BJ (cell line): ENCODE measurements at places on chromosomes 3 and 15.

GRCh38 chr15:40739854-40740253 is 15.2 kb downstream of the RMDN3 start:
- no peak for DNase-seq

DNA sequence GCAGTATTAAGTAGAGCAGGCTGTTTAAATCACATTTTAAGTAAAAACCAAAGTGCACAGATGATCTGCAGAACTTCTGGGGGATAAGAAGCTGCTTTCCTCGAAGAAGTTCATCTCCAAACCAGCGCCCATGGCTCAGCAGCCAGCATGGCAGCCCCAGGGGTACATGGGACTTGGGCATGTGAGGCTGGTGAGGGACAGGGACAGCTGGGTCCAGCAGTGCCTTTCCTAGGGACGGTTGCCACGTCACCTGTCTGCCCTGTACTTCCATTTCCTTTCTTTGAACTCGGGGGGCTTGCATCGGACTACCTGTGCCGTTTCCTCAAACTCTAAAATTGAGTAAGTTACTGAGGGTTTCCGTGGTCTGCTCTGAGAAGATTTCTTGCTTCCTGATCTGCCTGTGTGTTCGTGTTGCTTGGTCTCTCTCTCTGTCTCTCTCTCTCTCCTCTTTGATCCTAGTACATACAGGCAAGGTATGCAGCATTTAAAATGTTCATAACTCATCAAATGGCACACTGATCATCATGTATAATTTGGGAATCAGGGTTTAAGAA is 67.6 kb downstream of the IGF1R start:
- no peak for DNase-seq

DNA sequence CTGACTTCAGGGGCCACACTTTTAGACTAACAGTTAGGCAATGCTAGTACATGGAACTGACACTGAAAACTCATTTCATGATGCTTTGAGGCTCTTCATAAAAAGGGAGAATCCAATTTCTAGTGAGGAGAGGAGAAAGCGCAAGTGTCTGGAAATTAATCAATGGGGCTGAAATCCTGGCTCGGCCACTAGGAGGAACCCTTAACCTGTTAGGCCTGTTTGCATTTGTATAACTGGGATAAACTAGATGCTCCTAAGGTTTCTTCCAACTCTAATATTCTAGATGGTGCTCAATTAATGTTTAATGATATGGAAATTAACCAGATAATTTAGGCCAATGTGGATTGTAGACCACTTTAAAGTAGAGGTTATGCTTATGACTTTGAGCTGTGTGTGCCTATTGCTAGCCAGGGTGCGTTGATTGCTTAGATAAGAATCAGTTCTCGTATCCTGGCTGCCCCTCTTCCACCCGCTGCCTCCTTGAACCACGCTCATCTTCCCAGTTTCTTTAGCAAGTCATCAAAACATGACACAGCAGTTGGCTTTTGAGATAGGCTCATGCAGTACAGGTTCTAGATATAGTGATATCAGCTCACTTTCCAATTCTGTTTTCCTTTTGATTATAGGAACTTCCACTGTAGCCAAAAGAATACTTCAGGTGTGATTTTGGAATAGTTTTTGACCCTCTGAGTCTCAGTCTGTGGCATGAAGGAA is 16.8 kb upstream of the CRBN start:
- DNase-seq, result no peak

GRCh38 chr15:84570164-84570735 is 30.6 kb upstream of the ZSCAN2 start:
- DNase-seq, result no peak

- DNase-seq, result no peak
Measured at GRCh38 chr3:107430996-107431245, 53.7 kb downstream of the CCDC54 start.

DNA sequence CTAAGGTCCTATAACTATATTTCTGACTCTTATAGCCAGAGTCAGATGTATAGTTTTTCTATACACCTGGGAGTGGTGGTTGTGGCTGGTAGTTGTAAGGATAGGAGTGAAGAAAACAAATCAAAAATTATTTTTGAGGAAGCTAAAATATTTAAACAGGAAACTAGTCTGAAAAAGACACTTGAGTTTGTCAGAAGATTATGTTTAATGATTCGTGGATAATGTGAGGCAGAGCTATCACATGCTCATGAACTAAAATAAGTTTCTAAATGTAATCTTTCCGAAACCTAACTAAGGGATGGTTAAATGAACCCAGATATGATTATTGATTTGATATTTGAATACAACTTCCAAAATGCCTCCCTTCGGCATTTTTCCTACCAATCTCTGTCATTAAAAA is 30.4 kb downstream of the GABRR3 start:
- no peak for DNase-seq

DNA sequence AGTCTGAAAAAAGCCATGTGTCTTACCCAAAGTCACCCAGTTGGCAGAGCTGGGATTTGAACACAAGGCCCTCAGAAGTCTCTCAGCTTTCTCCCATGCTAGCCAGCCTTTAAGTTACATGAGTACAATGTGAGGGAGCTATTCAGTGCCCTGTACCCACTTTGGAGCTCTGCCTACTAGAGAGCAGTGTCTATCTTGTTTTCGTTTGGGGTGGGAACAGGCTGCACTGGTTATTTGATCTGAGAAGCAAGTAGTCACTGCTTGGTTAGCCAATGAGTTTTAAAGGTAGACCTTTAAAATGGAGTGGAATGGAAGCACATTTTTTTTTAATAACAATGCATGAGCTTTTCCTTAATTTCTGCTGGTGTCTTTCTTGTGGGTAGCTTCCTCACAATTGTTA is 231.1 kb upstream of the BHLHE40 start:
- no peak for DNase-seq

DNA sequence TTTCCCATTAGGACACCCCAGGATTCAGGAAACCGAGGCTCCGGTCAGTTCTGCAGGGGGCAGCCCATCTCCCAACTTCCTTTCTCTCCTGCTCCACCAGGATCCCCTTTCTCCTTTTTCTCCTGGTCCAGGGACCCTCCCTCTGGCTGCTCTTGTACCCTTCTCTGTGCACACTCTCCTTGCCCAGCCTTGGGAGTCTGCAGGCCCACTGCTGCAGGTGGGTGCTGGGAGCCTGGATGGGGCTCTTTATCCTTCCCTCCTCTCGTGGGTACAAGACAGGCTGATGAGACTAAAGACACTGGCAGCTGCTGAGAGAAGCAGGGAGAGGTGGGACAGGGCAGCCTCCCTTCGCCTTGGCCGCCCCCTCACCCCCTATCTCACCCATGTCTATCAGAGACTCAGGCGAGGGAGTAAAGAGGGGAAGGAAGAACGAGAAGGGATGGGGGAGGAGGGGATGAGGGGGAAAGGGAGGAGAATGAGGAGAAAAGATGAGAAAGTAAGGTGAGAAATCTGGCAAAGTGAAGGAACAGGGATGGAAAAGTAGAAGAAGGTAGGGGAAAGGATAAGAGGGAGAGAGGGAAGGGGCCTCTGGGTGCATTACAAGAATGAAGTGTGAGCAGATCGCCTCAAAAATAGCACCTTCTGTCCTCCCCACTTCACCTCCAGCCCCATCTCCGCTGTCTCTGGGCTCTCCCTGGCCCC is 45.2 kb downstream of the ITGA11 start:
- DNase-seq, result no peak

- DNase-seq, result no peak
Measured at GRCh38 chr15:66850078-66850991, 148.3 kb downstream of the SMAD6 start.

DNA sequence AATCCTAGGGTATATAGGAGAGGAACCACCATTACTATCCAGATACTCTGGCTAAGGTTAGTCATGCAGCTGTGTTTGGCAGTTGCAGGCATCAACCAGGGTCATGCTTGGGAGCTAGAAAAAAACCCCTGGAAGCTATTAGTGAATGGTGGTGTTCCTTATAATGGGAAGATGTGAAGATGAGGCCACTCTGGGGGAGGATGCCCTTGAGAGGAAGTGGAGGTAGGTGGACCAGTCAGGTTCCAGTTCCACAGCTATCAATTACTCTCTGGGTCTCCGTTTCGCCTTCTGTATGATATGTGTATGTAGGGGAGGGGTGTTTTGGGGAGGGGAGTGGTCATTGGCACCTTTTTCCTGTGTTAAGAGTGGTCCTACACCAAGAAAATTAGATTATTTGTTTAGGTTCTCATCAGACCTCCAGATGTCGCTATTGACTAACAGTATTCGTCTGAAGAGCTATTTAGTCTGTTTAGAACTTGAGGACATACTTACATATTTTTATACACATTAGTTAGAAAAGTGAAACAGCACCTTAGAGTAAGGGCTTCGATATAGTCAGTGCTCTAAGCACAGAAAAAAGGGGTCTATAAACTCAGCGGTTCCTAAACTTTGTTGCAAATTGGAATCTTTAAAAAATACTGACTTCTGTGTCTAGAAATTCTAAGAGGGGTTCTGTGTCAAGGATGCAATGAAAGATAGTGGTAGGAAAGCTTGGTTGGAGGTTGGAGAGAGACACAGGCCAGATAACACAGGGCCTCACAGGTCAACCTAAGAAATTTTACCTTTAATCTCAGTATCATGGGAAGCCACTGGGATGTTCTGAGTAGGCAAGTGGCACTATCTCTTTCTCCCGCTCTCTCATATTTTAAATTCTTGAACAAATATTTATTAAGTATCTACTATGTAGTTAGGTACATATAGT is 9.1 kb upstream of the HPS3 start:
- peak; percentile 26 for DNase-seq

GRCh38 chr3:62809369-62809768 is 65.8 kb downstream of the CADPS start:
- no peak for DNase-seq

GRCh38 chr3:187019542-187020072 is 89.3 kb downstream of the ST6GAL1 start:
- DNase-seq, result no peak

- DNase-seq, result peak; percentile 71
Measured at GRCh38 chr3:143158014-143158988, 38.7 kb downstream of the CHST2 start.

GRCh38 chr3:10526366-10526765 is 21.0 kb upstream of the ATP2B2 start:
- DNase-seq, result no peak

DNA sequence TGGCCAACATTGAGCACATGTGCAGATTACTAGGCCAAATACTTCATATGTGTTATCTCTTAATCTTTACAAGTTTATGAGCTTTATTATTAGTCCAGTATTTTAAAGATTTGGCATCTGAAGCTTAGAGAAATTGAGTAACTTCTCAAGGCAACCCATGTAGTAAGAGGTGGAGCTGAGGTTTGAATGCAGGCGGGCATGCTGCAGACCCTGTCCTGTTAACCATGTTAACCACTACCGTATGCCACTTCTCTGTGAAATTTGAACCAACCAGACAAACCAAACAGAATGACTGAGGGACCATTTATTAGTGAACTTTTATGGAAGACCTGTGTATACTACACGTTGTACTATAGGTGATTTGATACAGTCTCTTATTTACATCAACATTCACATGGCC is 49.7 kb downstream of the MEF2A start:
- no peak for DNase-seq

- no peak for DNase-seq
Measured at GRCh38 chr15:39471785-39472574, 108.9 kb upstream of the THBS1 start.

DNA sequence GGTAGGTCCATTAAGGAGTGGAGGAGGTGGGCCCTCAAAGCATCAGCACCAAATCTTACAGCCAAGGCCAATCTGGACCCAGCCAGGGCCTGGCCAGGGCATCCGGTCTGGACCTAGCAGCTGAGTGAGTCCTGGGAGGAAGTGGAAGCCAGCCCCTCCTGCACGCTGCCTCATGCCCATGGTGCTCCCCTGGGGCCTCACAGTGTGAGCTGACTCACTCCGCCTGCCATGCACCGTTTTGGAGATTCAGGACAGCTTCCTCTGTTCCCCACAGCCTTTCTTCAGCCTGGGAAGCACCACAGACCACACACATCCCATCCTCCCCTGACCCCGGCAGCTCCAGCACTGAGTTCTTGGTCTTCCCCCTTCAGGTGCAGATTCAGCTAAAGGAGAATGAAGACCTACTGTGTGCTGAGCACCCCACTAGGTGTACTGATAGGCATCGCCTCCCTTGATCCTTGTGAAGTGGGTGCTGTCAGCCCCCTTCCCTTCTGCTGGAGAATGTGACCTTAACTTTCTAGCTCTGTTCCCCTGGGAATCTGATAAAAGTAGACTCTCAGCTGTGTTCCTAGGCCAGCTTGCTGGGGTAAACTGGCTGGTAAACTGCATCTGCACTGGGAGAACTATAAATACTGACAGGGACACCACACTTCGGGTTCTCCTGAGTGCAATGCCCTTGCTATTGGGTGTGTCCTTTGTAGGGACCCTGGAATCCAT is 36.8 kb upstream of the SEC13 start:
- DNase-seq, result peak; percentile 49

GRCh38 chr3:14523792-14524191 is 16.4 kb downstream of the GRIP2 start:
- DNase-seq, result peak; percentile 6

DNA sequence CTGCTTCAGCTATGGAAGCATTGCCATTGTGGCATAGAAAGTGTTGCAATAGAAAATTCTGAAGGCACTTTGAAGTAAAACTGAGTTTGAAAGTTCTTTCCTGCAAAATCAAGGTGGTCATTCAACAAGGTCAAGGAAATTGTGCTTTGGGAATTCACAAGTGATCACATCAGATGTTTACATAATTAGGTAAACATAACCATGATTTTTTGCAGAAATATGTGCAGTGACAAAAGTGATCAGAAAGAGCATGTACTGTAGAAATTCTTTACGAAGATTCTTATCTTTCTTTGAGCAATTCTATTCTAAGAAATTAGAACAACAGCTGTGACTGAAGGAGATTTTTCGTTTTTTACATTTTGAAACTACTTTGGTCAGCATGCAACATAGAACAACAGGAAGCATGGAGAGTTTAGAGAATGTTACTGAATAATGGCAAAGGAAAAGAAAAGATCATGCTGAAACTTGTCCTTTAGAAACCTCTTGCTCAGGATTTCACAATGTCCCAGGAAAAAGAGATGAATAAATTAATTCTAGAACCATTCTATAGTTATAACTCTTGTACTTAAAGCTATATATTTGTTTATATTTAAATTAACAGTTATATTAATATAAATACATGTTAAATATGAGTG is 643.4 kb upstream of the ARPP21 start:
- DNase-seq, result no peak

DNA sequence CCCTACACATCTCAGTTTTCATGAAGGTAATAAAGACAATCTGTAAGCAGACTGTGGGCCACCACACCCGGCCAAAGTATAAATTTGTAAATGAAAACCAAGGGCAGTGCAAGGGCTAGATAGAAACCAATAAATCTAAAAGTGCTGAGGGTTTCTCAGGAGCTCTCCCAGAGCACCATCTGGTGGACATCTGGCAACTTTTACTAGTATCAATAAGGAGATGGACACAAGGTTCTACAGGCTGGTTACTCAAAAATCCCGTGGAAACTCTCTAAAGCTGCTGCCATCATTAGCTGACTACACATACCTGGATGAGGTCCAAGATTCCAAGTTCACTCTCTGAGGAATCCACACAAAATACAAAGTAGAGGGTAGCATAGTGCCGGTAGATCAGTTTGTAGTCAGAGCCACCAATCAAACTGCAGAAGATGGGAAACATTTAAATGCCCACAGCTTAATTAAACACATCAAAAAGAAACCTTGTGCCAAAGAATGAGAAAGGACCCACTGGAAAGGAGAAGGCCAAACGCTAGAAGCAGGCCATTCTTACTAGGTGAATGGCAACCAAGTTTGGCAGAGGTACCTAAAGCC is 5.5 kb downstream of the AP3S2 start:
- DNase-seq, result peak; percentile 67

- DNase-seq, result no peak
Measured at GRCh38 chr3:55174747-55175146, 246.9 kb upstream of the LRTM1 start.
